GM20000 (cell line): ENCODE measurements at places on chromosomes 6 and 20.
A peak's percentile ranks its signal among the peaks of the same experiment; 100 is the strongest.

DNA sequence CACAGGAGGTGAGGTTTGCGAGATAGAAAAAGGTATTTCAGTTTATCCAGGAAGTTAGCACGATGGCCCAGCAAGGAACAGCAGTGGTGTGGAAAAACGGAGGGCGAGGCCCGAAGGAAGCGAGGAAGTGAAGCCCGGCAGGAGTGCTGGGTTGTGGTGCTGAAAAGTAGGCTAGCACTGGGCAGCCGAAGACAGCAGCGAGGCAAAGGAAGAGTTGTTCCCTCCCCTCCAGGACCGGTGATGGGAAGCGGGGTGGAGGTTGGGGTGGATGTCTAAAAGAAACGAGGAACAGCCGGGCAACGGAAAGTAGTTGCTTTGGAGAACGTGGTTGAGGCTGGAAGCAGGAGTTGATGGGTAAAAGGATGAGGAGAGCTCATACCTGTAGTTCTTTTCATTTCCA is 1.4 kb downstream of the METTL24 start:
- no peak for DNase-seq

- DNase-seq = peak; percentile 7
Measured at GRCh38 chr6:118467181-118467580, 80.9 kb upstream of the PLN start.

- DNase-seq = no peak
Measured at GRCh38 chr20:46230801-46231282, 77.5 kb downstream of the CDH22 start.

DNA sequence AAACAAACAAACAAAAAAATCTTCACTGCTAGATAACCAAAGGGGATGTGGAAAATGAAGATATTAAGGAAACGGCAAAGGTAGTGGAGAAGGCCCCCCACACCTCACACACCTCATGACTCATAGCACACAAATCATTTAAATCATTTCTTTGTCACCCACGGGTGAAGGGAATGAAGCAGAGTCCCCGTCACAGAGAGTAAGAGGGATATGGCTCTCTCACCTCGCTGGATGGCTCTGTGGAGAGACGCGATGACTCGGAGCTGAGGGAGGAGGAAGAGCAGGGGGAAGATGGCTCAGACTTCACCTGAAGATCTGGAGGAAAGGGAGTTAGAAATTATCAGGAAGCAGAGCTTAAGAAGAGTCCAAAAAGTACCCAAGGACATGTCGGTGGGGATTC is 1.2 kb downstream of the ATF6B start:
- DNase-seq = no peak

DNA sequence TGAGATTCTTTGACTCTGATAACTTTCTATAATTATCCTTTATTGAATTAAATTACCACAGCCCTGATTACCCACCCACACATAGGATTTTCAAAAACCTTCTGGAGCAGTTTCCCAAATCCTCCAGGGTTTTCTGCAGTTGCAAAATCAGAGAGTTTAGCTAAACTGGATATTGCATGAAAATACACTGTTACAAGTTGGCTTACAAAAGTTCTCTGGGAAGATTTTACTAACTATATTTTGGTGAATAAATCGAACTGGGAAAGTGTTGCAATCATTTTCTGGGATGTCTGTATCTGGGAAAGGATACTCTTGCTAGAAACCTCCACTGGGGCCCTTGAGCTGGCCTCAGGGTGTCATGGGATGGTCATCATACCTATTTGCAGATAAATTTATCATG is 97.6 kb upstream of the STMND1 start:
- no peak for DNase-seq

- DNase-seq = no peak
Measured at GRCh38 chr20:46683011-46683667, 6.1 kb downstream of the TP53RK start.

GRCh38 chr6:25056130-25056529 is 120.4 kb upstream of the RIPOR2 start:
- peak; percentile 41 for DNase-seq

- no peak for DNase-seq
Measured at GRCh38 chr6:79513111-79513510, 24.1 kb downstream of the LCA5 start.

DNA sequence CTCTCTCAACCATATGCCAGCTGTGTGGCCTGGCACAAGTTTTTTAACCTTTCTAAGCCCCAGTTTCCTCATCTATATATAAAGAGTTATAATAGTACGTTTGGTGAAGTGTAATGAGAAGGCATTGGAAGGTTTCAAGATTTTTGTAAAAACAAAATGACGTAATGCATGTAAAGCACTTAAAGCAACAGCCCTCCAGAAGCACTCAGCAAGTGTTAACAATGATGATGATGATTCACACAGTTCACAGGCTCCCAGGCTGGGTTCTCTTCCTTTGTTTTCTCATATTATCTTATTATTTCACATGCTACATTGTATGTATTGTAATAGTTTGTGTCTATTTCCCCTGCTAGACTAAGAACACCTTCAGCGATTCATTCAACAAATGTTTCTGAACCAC is 6.2 kb downstream of the CEP250 start:
- DNase-seq = no peak

GRCh38 chr6:45174045-45174444 is 154.1 kb upstream of the RUNX2 start:
- DNase-seq = no peak

- DNase-seq = no peak
Measured at GRCh38 chr6:107083047-107083768, 32.1 kb downstream of the BEND3 start.

- no peak for DNase-seq
Measured at GRCh38 chr6:56050530-56051201, 175.3 kb upstream of the BMP5 start.

GRCh38 chr6:100430962-100431361 is 33.8 kb downstream of the SIM1 start:
- no peak for DNase-seq

GRCh38 chr6:119314885-119315272 is 34.7 kb downstream of the MAN1A1 start:
- no peak for DNase-seq

GRCh38 chr6:139028215-139028657 is 309 bp upstream of the ABRACL start:
- no peak for DNase-seq

- peak; percentile 58 for DNase-seq
Measured at GRCh38 chr6:165662749-165663376, at the start of gene PDE10A. Gene PDE10A, minus strand, starts transcription at chr6:165663241. Its CDS starts 430 bp downstream, at chr6:165662811.

DNA sequence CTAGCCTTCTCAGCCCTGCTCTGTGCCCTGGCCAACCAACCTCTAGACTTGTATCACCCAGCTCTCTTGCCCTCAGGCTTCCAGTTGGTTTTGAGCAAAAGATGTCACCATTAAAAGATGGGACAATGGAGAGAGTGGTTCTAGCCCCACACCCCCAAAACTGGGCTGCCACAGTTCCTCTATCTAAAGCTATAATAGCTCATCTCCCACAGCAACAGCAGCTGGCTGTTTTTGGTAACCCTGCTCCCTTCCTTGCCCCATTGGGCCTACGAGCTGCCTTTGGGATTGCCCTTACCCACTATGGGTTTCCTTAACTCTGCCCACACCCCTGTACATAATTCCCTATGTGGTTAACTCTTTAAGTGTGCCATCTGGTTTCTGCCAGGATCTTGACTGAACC is 7.6 kb upstream of the SRSF3 start:
- no peak for DNase-seq

DNA sequence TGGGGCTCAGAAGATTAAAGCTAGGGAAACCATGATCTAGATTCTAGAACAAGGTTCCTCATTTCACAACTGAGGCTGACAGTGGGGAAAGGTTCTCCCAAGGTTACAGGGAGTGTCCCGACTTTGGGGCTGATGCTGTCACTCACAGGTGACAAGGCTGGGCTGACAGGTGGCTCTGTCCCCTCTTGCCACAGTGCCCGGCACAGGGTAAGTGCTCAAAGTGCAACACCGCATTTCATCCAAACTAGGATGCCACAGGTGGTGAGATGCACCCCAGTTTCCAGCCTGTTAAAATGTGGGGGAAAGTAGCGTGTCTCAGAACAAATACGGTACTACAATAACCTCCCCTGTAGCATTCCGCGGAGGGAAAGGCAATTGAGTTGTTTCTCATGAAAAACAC is 7.8 kb downstream of the ZBP1 start:
- DNase-seq = no peak

- DNase-seq = no peak
Measured at GRCh38 chr6:169862892-169863525, 111.6 kb downstream of the ERMARD start.

DNA sequence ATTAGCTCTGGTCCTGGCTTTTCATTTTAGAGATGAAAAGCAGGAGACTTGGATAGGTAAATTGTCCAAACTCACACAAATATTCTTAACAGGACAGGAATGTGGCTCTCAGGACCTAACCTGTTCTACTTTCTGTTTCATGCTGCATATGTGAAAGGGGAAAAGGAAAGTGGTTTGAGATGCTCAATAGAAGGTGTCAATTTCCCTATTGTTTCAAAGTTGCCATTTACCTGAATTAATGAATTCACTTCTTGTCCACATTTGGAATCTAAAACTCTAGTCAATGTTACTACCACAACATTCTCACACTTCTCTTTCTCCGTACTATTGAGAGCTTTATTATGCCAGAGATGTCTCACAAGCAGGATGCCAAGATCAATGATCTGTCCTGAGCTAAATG is 4.8 kb upstream of the EFHC1 start:
- DNase-seq = no peak

DNA sequence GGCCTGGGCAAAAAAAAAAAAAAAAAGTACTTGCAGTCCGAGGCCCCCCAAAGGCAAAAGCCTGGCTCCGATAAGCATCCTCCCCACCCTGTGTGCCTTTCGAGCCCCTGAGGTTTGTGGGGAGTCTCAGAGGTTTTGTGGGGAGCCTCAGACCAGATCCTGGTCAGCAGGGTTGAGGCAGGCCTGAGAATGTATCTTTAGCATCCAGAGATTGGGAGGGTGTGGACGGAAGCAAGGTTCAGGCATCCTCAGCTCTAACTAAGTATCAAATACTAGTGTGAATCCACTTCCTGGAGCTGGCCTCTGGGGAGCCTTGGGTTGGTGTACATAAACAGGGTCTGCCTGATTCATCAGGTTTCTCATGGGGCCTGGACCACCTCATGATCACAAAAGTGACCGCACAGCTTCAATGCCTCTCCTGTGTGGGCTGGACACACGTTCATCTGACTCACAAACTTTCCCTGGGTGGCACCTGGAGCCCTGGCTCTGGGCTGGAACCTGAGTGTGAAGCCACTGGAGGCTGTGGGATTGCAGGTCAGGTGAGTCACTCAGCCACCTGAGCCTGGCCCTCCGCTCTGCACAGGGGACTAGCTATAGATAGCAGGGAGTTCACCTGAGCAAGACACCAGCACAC is 24.4 kb downstream of the PCMTD2 start:
- no peak for DNase-seq

DNA sequence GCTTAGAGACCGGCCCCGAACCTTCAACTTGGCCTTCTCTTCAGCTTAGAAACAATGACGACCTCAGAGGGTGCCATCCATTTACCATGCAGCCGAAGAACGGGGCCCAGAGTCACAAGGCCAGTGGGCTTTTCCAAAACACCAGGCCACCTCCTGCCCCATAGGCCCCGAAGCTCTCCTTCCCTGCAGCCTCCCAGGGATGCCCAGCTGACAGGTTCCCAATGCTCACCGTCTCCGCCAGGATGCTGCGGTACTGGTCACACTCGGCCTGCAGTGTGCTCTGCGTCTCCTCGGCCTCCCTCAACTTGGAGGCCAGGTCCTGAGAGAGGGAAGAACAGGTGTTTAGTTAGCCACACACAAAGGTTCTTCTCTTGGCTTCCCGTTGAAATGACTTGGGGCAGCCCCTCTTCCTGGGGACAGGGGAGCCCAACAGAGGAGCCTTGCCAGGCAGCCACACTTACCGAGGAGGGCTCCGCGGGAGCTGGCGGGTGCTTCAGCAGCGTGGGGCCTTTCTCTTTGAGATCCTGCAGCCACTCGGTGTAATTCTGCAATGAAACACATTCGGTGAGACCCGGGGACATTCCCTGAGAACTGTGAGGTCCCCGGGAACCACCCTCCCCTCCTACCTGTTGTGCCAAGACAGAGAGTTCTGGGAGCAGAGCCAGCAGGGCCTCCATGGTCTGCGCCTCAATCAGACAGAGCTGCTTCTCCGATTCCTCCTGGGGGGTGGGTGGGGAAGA is 51.5 kb downstream of the DSTN start:
- no peak for DNase-seq

GRCh38 chr20:58634059-58634458 is 17.0 kb upstream of the STX16 start:
- no peak for DNase-seq

- peak; percentile 41 for DNase-seq
Measured at GRCh38 chr6:116572162-116572561, 858 bp downstream of the RWDD1 start.

- DNase-seq = no peak
Measured at GRCh38 chr6:97214671-97215070, 68.3 kb downstream of the MMS22L start.

- peak; percentile 11 for DNase-seq
Measured at GRCh38 chr6:55578537-55579363, at the start of gene HMGCLL1. Gene HMGCLL1, minus strand, starts transcription at chr6:55579192. Its CDS starts 137 bp downstream, at chr6:55579055.

DNA sequence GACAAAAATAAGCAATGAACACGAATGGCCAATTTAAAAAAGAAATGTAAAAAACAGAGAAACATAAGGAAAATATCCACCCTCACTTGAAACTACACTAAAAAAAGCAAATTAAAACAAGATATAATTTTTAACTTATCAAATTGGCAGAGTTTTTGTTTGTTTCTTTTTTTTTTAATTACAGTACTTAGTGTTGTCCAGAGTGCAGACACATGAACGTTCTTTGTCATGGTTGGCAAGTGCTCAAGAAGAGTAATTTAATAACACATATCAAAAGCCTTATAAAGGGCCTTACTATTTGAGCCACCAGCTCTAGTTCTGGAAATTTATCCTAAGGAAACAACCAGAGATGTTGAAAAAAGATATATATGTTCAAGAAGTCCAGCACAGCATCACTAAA is 142.3 kb downstream of the ATXN1 start:
- no peak for DNase-seq

DNA sequence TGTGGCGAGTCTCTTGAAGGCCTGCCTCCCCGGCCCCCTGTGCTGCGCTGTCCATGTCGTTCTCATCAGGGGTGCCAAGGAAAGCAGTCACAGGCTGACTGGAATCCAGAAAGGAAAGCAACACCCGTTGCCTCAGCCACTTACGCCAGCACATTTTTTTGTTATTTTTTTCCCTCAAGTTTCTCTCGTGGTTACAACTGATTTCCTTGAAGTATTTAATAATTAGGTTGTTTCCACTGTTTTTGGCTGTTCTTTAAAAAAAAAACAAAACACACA is 17.9 kb upstream of the SLC22A1 start:
- no peak for DNase-seq

DNA sequence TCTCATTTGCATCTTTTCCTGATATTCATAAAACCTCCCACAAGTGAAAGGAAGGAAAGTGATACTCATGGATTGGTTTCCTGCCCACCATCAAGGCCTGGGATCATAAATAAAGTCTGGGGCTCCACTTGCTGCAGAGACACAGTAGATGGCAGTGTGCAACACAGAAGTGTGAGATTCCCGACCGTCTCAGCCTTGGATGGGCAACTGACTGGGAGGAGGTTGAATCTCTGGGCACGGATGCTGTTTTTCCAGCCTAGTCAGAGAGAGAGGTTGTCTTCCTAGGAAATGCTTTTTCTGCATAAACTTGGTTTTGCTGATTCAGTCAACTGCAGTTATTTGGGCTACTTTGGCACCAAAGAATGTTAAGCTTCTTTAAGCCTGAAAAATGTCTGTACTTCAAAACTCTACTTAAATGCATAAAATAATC is 9.9 kb upstream of the RFPL4B start:
- no peak for DNase-seq

GRCh38 chr6:140671926-140672325 is 1297.5 kb upstream of the CITED2 start:
- DNase-seq = no peak
